CD4-positive, alpha-beta T cell treated with Interferon alpha-2 for 1 hour (primary cell): ENCODE measurements at places on chromosomes 6 and 20.
A peak's percentile ranks its signal among the peaks of the same experiment; 100 is the strongest.

- no peak for DNase-seq
These were observed 954.3 kb downstream of the KIF16B start for GRCh38 chr20:15618912-15619311.

- no peak for DNase-seq
These were observed 838.4 kb downstream of the DHX35 start for GRCh38 chr20:39800548-39800947.

DNA sequence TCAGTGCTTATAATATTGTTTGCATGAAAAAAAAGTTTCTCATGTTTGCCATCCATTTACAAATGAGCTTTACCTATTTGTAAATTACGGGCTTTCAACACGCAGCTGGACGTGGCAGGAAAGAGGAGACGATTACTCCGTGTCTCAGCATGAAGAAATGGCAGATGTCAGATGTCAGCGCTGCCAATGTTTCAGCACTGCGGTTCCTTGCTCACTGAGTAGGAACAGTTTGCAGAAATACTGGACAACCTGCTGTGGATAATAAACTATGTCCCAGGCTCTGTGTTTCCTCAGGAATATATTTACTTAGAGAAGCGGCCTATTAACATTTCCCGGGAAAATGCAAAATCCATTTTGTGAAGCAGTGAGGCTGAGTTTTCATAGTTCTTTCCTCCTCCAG, 22.7 kb downstream of the RAMACL start:
- no peak for DNase-seq

- DNase-seq = no peak
These were observed 176.0 kb downstream of the SASH1 start for GRCh38 chr6:148518511-148519156.

DNA sequence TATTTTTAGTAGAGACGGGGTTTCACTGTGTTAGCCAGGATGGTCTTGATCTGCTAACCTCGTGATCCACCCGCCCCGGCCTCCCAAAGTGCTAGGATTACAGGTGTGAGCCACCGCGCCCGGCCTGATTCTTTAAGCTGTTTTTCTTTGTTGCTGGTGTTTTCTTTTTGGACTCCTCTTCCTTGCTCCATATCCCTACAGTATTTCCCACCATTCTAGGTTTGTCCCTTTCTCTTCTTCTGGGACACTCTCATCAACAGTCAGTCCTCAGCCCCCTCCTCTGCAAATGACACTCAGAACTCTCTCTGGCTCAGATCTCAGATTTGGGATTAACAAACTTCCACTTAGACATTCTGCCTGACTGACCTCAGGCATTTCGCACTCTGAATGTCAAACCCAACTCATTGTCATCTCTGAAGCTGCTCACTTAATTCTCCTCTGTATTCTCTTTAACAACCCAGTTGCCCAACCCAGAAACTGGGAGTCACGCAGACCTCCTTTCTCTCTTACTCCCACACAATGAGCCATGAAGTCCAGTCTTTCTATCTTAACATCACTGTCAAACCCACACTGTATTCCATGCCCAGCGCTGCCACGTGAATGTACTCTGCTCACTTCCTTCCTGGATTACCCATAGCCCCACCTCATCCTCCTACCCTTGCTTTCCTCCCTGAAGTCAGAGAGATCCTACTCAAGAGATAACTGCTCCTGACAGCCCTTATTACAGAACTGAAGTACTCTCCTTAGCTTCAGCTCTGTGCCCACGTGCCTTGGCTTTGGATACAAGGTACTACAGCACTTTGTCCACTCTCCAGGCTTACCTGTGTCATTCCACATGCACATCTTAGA, 2.6 kb downstream of the MPIG6B start:
- no peak for DNase-seq

GRCh38 chr6:50087231-50087954, 37.7 kb upstream of the DEFB112 start:
- no peak for DNase-seq

GRCh38 chr6:41673704-41674000, 35.4 kb downstream of the MDFI start:
- DNase-seq = no peak

DNA sequence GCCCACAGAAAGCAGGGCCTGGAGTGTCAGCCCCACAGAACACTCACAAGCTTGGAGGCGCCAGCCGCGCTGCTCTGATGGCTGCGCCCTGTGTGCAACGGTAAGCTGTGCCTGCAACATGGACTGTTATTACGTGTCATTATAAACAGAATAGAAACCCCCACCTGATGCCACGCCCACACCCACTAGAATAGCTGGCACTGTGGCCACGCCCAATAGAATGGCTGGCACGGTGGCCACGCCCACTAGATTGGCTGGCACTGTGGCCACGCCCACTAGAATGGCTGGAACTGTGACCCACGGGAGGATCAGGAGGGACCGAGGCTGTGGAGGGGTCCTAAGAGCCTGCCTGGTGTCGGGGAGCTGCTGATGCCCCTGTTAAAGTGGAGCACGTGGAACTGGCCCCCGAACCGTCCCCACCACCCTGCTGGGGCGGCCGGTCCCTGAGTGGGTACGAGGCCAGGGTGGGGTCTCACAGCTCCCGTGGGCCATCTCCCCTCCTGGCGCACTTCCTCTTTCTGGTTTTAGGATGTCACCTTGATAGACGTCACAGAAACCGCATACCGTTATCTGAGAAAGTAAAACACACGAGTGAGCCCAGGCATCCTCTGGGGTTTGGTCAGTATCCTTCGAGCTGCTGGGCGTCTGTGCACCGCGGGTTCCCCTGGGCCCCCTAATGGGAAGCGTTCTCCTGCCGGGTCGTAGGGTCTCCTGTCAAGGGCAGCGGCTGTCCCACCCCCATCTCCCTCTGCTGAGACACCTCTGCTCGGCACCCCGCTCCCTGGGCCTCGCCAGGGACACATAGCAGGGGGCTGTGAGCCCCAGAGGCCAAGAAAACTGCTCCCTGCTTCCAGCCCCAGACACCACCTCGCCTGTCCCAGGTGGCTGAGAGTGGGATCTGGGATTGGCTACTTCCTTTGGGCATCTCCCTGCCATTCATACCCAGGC, 25.4 kb downstream of the SLC17A9 start:
- DNase-seq = peak; percentile 84

- DNase-seq = no peak
These were observed 25.9 kb downstream of the PEX3 start for GRCh38 chr6:143476545-143476944.

DNA sequence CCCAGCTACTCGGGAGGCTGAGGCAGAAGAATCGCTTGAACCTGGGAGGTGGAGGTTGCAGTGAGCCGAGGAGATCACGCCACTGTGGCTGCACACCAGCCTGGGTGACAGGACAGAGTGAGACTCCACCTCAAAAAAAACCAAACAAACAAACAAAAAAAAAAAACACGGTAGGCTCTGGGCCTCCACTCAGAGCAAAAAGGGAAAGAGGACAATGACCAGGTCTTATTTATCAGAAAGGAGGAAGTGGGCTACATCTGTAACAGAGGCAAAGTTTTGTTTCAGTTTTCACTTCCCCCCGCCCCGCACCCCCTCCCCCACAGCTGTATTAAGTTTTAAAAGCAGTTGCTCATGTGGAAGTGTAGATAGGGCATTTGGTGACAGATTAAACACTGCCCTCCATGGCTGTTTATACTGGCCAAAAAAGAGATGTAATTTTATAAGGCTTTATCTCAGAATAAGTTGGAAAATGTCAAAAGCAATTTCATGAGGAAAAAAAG, 114.6 kb downstream of the RCAN2 start:
- DNase-seq = peak; percentile 54

DNA sequence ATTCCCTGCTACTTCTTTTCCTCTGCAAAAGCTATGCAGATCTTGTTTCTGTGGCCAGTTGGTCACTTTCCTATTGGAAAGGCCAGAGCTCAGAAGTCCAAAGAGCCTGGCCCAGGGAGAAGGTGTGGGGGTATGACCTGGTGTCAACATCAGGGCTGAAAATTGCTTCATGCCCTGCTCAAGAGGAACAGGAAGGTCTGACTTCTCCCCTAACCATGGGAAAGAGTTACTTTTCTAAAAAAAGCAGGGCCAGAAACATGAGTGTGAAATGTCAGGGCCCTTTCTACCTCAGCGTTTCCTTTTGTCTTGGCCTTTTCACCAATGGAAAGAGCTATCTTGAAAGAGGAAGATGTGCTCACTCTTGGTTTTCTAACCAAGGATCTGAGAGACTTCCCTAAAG, 117.4 kb downstream of the MAFB start:
- DNase-seq = peak; percentile 15

- DNase-seq = no peak
These were observed 708.4 kb downstream of the CD109 start for GRCh38 chr6:74404366-74404765.

GRCh38 chr6:16704401-16705045, 56.7 kb downstream of the ATXN1 start:
- no peak for DNase-seq

- DNase-seq = no peak
These were observed 32.2 kb upstream of the TULP1 start for GRCh38 chr6:35544769-35545361.

GRCh38 chr6:143183666-143184065, 123.0 kb downstream of the AIG1 start:
- DNase-seq = no peak

- no peak for DNase-seq
These were observed 25.0 kb downstream of the BMP7 start for GRCh38 chr20:57241363-57241991.

GRCh38 chr20:47459344-47460073, 42.2 kb upstream of the NCOA3 start:
- no peak for DNase-seq

DNA sequence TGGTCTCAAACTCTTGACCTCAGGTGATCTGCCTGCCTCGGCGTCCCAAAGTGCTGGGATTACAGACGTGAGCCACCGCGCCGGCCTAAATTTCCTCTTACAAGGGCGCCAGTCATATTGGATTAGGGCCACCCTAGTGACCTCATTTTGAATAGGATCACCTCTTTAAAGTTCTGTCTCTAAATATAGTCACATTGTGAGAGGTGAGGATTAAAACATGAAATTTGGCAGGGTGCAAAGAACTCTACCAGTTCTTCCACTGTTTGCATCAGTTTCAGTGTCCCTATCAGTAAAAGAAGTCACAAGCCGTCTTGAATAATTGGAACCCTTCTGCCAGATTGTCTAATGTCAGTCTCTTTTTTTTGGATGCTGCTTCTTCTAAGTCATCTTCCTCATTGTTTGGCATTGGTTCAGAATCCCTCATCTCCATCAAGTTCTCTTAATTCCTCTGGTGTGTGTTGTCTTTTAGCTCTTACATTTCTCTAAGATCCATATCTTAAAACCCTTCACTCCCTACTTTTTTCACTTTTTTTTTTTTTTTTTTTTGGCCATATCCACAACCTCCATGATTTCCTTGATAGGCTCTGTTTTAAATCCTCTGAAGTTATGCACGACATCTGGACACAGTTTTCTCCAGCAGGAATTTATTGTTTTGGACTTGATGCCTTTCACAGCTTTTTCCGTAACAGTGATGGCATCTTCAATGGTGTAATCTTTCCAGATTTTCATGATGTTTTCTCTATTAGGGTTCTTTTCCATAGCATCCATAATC, 56.8 kb downstream of the NCOA3 start:
- no peak for DNase-seq
